ENCODE measurements at places on chromosomes 5 and 9. TPM values are rescaled to one million over a fixed set of nuclear protein-coding genes. Genes with fewer than 3 reads are reported as not detected.

The GRIA1 gene
- total RNA-seq = not detected

The DOCK2 gene
- 0.20 TPM for total RNA-seq

DNA sequence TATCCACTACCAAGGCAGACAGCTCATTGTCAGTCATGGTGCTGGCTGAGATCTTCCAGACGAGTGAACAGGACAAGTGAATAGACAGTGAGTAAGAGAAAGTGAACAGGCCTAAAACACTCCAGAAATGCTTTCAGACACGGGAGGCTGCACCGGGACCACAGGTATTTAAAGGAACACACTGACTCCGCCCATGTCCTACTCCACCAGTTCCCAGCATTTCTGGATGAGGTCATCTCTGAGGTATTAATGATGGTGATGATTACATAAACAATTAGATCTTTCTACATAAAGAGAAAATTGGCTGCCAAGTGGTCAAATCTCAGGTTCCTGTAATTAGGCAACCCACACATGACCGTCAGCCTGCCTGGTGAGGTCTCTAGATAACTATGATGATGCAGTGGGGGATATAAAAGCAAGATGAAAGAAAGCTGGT, at the start of gene ACTBL2:
TSS of gene ACTBL2 (minus strand) at position 141 of the 436 bp plus-strand sequence. CDS start at position 37, 104 bp downstream.
- no peak for DNase-seq

The ENTPD8 gene
- 0.07 TPM for total RNA-seq

DNA sequence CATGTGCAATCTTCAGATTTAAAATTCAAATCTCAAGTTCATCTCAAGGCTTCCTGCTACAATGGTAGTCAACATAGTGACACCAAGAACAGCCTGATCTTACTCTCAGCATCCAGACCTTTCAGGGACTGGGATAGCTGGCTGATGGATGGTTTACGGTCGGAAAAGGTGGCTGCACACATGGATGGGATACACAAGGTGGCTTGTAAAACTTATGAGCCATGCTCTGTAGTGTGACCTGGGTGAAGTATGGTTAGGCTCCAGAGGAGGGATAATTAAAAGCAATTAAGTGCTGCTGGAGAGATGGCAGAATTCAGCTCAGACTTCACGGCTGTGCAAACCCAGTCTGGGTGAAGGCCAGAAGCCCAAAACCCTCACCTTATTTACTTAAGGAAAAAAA, 379.5 kb downstream of the NFIB start:
- DNase-seq = no peak

- DNase-seq = no peak
These were observed 39.3 kb upstream of the CHD1 start for GRCh38 chr5:98968056-98968564.

DNA sequence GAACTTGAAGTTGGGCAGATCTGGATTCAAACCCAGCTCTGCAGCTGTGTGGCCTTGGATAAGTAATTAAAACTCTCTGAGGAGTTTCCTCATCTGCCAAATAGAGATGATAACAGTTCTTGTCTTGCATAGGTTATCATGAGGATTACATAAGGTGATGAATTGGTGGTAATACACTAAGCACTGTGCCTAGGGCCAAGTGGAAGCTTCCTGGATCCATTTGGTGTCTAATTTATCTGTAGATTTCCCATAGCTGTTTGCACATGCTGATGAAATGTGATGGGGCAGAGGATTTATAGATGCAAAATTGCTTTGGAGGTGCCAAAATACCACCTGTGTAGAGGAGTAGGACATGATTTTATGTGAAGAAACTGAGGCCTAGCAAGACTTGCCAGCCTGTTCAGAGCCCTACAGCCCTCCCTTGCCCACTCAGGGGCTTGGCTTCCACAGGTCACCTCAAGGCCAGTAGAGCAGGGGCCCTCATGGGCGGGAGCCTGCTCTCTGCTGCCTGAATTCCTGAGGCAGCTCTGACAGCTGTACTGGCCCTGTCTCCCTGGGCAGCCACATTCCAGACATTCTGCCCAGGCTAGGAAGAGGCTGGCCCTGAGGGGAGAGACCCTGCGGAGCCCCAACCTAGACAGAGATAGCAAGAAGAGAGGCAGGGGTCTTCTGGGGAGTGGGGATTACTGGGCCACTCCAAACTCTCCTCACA, 5.9 kb upstream of the FAT2 start:
- no peak for DNase-seq

- DNase-seq = no peak
These were observed 3.0 kb upstream of the ARRDC3 start for GRCh38 chr5:91386120-91386519.

- no peak for DNase-seq
These were observed 652.3 kb downstream of the BNC2 start for GRCh38 chr9:16217943-16218701.

The COL27A1 gene
- total RNA-seq = 4.4 TPM

The PTGS1 gene
- total RNA-seq = 14.4 TPM

DNA sequence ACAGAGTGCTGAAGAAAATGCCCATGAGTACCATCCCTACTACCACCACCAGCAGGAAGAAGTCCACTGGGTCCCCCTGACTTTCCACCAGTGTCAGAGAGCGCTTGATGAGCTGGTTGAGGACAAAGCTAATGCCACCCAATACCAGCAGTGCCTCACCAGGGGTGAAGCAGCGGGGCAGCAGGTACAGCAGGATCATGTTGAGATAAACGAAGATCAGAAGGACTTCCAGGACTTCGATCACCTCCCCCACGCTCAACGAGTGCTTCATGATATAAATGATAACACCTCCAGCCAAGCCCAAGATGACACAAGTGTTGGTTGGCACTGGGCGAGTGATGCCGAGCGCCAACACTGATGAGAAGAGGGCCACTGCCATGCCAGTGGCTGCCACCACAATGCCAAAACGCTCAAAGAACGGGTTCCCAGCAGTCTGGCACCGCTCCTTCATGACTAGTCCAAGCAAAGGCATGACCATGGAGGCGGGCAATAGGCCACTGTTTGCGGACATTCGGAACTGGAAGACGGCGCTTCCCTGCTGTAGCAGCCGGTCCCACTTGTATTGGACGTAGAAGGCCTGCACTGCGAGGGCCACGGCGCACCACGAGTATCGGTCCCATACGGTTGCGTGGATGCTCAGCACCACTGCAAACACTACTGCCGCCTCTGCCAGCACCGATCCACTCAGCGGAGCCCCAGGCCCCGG, 679 bp downstream of the DOLK start:
- no peak for DNase-seq

GRCh38 chr5:172207511-172207910, 13.5 kb downstream of the EFCAB9 start:
- no peak for DNase-seq

- DNase-seq = no peak
These were observed 10.9 kb downstream of the NEK6 start for GRCh38 chr9:124268661-124269060.

- DNase-seq = no peak
These were observed 35.1 kb upstream of the PCA3 start for GRCh38 chr9:76729116-76729515.

GRCh38 chr5:39428640-39429039, 3.9 kb upstream of the DAB2 start:
- DNase-seq = no peak

GRCh38 chr9:100216178-100216787, 117.2 kb downstream of the INVS start:
- peak; percentile 19 for DNase-seq

- no peak for DNase-seq
These were observed 250.1 kb downstream of the PBX3 start for GRCh38 chr9:125997196-125997823.

DNA sequence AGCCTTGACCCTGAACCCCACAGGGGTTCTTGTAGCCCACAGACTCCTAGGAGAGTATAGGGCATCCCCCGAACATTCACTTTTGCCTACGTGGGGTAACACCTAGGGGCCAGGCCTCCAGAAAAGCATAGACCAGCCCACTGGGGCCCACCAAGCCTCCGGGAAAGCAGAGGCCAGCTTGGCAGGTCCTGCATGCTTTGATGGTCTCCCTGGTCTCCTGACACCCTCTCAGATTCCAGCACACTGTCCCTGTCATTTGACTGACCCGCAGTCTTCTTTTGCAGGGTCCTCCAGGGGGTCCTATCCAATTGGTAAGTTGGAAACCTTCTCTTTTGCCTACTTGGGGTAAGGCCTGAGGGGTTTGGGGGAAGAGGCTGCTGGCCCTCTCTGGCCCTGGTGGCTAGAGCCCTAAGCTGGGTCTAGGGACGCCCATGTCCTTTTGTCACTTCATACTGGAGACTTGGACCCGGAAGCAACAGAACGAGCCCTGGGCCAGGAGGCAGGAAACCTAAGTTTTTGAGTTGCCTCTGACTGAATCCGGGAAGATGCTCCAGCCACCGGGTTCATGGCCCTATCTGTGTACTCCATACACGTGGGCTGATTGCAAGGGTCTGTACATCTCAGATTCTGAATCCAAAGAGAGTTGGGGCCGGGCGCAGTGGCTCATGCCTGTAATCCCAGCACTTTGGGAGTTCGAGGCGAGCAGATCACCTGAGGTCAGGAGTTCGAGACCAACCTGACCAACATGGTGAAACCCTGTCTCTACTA, 20.9 kb upstream of the ORM1 start:
- no peak for DNase-seq

GRCh38 chr9:19101203-19101602, 1.5 kb downstream of the HAUS6 start:
- no peak for DNase-seq

DNA sequence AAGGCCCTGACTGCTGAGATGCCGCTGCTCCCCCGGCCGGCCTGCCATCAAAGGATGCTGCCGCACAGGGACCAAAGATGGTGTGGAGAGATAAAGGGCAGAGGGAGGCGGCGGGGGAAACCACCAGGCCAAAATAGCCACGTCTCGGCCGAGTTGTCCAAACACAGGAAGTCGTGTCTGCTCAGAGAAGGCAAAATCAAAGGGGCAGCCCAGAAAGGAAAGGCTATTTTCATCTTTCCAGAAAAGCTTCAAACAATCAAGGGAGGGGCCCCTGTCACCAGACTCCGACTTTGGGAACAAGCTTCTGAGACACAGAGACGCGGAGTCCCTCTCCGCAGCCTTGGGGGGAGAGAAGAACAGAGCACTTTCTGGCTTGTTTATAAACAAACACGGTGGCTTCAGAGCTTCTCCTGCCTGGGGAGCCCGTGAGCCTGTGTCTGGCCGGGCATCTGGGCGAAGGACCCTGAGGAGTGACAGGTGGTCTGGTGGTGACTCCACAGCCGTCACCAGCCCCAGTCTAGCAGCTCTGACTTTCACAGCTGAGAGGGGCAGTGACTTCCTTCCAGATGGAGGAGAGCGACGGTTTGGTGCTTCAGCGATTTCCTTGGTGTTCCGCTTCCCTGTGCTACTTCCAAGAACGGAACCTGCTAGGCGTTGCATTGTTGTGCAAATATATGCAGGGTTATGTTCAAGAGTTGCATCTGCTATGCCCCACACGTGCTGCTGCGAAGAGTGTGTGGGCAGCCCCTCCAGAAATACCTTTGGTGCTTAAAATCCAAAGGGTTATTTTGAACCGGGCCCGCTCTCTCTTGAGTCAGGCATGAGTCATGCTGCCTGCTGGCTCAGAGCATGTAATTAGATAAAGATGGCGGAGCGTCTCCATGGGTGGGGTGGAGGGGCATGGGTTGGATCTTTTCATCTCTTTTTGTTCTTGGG, 24.0 kb downstream of the ADAMTSL2 start:
- no peak for DNase-seq

GRCh38 chr5:175059687-175060211, 335.4 kb downstream of the MSX2 start:
- no peak for DNase-seq

DNA sequence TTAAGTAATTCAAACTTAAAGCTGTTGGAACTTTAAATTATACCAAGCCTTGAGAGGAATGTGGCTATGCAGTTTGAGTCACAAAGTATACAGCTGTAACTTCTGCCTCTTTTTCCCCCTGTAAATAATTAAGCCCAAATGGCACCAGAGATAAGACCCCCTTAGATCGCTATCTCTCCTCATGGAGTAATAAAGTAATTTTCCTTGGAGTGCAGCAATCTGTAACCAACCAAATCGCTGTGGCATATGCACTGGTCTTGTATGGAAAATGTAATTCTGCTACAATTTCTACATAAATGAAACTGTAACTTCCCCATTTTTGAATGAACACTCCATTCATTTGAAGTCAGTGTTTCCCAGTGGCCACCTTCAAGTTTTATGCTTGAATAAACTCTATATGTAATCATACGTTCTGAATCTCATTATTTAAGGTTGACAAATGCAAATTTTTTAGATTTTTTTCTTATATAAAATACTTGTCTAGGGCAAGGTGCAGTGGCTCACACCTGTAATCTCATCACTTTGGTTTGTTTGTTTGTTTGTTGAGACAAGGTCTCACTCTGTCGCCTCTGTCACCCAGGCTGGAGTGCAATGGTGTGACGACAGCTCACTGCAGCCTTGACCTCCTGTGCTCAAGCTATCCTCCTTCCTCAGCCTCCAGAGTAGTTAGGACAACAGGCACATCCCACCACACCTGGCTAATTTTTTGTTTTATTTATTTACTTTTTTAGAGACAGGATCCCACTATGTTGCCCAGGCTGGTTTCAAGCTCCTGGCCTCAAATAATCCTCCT, 12.3 kb downstream of the SUSD1 start:
- no peak for DNase-seq

- no peak for DNase-seq
These were observed 31.8 kb upstream of the FOXB2 start for GRCh38 chr9:76987594-76988200.

DNA sequence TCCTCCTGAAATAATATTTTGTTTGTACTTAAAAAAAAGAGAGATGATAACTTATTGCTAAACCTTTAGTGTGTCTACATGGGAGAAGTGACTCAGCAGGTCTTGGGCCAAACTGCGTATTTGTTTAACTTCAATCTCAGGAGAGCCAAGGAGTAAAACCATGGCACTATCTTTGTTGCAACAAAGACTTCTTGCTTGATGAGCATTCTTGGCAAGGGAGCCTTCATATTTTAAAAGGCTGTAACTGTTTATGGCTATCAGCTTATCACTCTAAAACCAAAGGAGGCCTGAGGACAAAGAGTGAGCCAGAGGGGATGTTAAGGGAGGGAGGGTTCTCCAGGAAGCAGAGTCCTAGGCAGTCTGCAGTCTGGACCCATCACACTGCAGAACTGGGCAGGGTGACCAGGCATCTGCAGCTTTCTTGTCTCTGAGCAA, 216.2 kb upstream of the S1PR3 start:
- no peak for DNase-seq

DNA sequence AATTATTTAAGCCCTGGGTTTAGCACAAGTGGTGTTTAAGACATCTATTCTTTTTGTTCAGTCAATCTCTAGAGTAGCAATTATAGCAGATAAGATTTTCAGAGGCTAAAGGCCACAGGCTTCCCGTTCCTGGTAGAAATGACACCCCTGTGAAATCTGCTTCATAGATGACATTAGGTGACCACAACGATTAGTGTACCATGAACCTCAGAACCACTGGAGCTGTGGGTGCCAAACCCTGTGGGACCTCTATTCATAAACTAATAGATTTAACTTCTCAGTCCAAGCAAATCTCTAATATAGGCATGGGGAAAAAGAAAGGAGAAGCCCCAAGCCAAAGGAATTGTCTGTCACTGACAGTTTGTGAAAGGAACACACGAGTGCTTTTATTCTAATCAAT, 207.4 kb downstream of the ARRDC3 start:
- DNase-seq = no peak

- DNase-seq = no peak
These were observed 148.4 kb downstream of the TENT4A start for GRCh38 chr5:6861667-6862066.

- DNase-seq = no peak
These were observed 136.4 kb downstream of the MCTP1 start for GRCh38 chr5:95148453-95148852.

All from pulmonary artery endothelial cell (primary cell).